NCI-H2227 treated with DMSO at 0.1 percent for 48 hours (cell line): ENCODE measurements at places on chromosomes 5 and 9.
A peak's percentile ranks its signal among the peaks of the same experiment; 100 is the strongest.

DNA sequence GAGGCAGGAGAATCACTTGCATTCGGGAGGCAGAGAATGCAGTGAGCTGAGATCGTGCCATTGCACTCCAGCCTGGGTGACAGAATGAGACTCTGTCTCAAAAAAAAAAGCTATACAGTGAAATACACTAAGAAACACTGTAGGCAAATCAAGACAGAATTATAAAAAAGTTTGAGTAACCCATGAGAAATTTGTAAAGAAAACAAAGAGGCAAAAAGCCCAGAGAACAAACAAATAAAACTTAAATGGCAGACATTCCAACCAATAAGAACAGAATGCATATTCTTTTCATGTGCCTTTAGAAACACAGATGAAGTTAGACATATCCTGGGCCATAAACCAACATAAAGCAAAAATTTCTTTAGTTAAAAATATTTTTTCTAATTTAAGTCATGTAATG is 30.6 kb downstream of the ZNF169 start:
- no peak for DNase-seq

DNA sequence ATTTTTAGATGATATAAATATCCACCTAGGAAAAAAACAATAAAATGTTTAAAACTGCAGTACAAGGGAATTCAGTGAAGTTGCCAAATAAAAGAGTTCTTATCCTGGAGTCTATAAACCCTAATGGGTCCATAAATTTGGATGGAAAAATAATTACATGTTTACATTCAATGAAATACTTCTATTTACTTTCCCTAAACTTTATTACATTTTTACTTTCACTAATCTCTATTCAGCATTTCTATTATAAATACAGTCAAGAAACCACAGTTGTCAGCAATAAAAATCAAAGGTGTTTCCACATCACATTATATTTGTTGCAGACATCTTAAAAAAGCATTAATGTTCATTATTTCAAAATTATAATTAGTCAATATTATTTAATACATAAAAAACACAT is 118.6 kb downstream of the FBXL17 start:
- no peak for DNase-seq

DNA sequence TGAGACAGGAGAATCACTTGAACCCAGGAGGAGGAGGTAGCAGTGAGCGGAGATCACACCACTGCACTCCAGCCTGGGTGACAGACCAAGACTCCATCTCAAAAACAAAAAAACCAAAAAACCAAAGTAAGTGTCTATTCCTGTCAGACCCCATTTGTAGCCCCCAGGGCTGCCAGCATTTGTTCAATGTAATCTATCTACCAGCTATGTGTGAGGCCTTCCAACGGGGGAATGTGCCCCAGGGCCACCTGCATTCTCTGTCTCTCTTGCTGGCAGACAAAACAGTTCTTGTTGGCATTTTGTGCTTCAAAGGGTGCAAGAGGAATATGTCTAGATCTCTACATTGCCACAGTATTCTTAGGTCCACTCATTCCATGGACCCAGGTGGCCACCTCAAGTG is 34.1 kb downstream of the CD14 start:
- DNase-seq = no peak

GRCh38 chr5:1125030-1125357 is 13.1 kb upstream of the SLC12A7 start:
- no peak for DNase-seq

DNA sequence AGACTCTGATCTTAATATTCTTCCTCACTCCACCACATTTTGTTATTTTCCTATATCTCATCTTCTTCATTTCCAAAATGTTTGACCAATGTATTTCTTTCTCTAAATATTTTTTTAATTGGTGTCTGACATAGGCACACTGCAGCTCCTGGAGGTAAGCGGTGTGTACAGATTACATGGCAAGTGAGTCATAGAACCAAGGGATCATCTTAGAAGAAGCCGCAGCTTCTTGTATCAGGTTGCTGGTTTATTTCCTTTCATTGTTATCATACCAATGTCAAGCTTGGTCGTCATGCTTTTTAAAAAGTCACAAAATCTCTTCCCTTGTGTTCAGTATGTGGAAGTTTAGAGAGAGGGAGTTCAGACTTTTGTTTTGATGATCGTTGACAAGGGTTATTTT is 526.1 kb upstream of the CDH18 start:
- no peak for DNase-seq

- peak; percentile 29 for DNase-seq
Observed at GRCh38 chr5:137395011-137395755, 103.9 kb downstream of the SPOCK1 start.

- no peak for DNase-seq
Observed at GRCh38 chr9:79632060-79632459, 60.3 kb downstream of the TLE4 start.

- no peak for DNase-seq
Observed at GRCh38 chr5:154842689-154843530, 7.5 kb downstream of the FAXDC2 start.

GRCh38 chr5:173729079-173729765 is 112.8 kb upstream of the BOD1 start:
- DNase-seq = no peak

DNA sequence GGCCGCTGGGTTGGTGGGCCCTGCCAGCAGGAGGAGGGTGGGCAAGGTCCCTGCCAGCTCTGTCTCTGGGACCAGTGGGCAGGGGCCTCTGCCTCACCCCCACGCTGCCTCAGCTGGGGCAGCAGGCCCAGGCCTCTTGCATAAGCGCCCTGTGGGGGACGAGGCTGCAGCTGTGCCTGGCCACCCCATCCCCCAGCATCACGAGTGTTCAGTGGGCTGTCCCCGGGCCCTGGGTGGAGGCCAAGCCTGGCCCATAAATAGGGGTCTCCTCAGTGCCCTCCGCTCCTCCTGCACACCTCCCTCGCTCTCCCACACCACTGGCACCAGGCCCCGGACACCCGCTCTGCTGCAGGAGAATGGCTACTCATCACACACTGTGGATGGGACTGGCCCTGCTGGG is at the start of gene PTGDS:
Gene PTGDS, plus strand, starts transcription at position 282 of the 400 bp plus-strand sequence. Its CDS starts 75 bp downstream, at position 357.
- DNase-seq = no peak

DNA sequence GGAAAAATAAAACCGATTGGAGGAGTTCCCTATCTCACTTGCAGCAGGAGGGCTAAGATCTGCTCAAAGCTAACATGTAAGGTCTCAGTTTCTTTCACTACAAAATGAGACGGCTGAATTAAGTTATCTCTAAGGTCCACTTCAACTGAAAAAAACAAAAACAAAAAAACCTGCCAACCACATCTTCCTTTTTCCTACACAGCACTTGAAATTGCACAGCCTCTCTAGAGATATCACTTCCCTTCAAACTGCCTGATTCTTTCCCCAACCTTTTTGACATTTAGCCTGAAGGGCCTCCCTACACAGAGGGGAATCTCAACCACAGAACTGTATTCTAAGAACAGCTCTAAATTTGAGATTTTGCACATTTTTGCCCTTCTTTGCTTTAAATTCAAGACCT is 227.9 kb upstream of the TARS1 start:
- DNase-seq = no peak

GRCh38 chr9:130453487-130453886 is 8.7 kb downstream of the ASS1 start:
- DNase-seq = no peak

- DNase-seq = no peak
Observed at GRCh38 chr5:92041911-92042660, 659.0 kb upstream of the ARRDC3 start.

GRCh38 chr5:117189784-117190183 is 615.2 kb upstream of the SEMA6A start:
- no peak for DNase-seq

- DNase-seq = no peak
Observed at GRCh38 chr9:14731294-14731981, 8.9 kb upstream of the CER1 start.

DNA sequence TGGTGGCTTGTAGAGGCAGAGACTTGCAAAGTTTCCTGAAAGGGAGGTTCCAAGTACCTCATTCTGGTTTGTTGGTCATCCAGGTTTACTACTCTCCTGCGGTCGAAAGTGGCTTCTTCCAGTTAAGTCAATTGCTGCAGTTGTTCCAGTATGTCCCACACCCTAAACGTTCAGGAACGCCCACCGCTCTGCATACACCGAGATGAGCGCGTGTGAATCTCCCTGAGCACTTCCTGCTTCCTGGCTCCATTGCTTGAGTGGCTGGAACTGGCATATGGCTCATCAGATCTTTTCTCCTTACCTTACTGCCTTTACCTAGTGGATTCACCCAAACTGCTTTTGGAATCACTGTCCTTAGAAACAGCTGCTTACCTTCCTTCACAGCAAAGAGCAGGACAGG is 59.1 kb upstream of the GLIS3 start:
- DNase-seq = peak; percentile 9

DNA sequence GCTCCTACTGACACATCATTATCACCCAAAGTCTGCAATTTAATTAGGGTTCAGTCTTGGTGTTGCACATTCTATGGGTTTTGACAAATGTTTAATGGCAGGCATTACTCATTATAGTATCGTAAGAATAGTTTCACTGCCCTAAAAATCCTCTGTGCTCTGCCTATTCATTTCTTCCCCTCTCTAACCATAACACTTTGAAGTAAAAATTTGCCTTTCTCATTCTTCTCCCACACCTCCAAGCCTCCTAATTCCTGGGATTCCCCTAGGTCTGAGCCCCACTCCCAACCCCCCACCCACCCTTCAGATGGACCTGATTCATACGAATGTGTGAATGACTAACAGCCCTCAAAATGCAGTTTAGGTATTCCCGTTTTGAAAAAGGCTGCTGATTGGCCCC is 18.4 kb downstream of the ENC1 start:
- no peak for DNase-seq

- no peak for DNase-seq
Observed at GRCh38 chr9:32587901-32588300, 14.9 kb upstream of the NDUFB6 start.

GRCh38 chr5:74767579-74767913 is 497 bp downstream of the NSA2 start:
- DNase-seq = peak; percentile 52

DNA sequence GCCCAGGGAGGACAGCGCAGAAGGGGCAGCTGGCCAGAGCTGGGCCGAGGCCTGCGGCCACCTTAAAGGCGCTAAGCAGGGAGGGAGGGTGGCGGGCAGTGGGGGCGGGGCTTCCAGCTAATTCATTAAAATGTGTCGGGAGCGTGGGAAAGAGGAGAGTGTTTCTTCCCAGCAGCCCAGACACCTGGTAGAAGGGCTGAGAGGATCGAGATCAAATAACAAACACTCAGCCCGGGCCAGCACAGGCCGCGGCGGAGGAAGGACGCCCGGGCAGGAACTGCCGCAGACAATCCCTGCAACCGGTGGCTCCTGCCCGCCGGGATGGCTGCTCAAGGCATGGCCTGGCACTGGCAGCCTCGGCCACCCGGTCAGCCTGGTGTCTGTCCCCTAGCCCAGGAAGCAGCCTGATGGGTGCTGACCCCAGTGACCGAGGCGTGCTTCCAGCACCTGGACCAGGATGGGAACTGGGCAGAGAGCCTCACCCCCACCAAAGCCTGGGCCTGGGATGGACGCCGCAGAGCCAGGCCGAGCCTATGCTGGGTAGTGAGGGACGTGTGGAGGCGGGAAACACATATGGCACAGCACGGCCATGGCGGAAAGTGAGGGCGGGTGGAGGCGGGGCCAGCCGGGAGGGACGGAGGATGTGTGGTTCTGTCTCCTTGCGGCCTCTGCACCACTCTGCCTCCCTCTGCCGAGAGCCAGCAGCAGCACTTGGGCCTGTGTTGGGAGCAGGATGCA is 3.2 kb upstream of the NRARP start:
- no peak for DNase-seq

GRCh38 chr5:40401284-40402006 is 278.3 kb upstream of the PTGER4 start:
- DNase-seq = no peak

DNA sequence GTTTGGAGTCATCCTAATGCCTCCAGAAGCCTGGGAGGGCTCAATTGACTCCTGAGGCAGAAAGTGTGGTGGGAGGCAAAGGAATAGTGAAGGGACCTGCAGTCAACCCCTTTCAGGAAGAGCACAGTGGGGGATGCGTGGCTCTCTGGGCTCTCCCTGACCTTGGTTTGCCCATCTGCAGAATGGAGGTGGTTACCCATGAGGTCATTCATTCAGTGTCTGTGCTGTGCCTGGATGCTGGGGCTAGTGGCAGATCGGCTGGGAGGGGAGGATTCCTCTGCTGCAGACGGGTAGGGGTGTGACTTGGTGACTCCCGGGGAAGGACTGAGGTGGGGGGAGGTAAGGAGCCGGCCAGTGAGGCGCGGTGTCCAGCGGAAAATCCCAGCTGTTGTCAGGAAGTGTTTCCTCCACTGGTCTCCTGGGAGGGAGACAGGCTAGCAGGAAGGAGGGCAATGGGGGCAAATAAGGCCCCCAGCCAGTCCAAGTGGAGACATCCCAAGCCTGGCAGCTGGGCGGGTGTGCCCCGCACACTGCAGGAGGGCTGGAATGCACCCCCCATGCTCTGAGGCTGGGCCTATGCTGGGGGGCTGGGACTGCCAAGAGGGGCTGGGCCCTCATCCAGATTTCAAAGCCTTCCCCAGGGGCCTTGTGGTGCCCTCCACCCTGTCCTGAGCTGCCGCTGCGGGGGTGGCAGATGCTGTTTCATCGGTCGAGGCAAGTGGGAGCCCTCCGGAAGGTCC is 10.9 kb downstream of the CXXC5 start:
- DNase-seq = no peak

GRCh38 chr9:96556701-96557461 is 62.8 kb downstream of the CDC14B start:
- DNase-seq = no peak

- DNase-seq = no peak
Observed at GRCh38 chr9:26313108-26313507, 579.5 kb downstream of the CAAP1 start.

DNA sequence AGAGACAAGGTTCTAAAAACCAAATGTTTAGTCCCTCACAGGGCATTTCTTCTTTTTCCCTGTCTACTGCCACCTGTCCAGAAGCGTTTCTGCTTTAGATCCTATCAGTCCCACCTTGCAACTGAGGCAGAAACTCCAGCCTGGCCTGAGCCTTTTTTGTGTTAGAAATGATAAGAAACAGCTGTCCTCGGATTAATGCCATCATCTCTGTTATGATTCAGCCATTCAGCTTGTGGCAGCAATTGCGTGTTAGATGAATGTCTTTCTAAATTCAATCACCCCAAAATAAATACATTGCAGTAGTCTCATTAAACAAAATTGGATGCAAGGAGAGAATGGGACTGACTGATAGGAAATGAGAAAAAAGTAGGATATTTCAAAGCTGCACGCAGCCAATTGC is 28.3 kb upstream of the FRMPD1 start:
- no peak for DNase-seq
